GF-D8 (cell line): ENCODE measurements at places on chromosomes 3 and 15.

DNA sequence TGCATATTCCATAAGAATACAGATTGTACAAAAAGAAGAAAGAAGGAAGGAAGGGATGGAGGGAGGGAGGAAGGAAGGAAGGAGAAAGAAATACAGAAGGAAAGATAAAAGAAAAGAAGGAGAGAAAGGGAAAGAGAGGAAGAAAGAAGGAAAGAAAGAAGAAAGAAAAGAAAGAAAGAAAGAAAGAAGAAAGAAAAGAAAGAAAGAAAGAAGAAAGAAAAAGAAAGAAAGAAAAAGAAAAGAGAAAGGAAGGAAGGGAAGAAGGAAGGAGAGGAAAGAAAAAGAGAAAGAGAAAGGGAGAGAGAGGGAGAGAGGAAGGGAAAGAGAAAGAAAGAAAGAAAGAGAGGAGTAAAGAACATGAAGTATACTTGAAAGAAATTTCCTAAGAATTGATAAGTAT lies 577.9 kb upstream of the ALCAM start:
- no peak for DNase-seq

- no peak for DNase-seq
Measured at GRCh38 chr15:31265090-31265870, 61.4 kb upstream of the KLF13 start.

- DNase-seq: no peak
Measured at GRCh38 chr3:179174316-179174715, 26.2 kb downstream of the PIK3CA start.

GRCh38 chr3:119145128-119145499 lies 851 bp upstream of the TEX55 start:
- no peak for DNase-seq

DNA sequence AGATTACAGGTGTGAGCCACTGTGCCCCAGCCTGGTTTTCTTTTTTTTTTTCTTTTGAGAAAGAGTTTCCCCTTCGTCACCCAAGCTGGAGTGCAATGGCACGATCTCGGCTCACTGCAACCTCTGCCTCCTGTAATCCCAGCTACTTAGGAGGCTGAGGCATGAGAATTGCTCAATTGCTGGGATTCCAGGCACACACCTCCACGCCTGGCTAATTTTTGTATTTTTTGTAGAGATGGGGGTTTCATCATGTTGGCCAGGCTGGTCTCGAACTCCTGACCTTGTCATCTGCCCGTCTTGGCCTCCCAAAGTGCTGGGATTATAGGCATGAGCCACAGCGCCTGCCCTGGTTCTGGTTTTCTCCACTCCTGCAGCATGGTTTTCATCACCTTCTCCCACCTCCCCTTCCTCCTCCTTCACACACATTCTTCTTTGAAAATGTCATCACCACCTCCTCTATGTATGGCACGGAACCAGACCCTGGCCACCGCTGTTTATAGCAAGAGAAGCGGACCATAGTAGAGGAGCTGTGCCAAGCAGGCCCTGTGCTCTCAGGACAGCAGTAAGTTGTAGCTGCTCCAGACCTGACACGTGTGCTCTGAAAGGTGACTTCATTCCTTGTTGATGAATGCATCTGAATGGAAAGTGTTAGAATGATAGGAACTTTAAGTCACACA lies 14.6 kb upstream of the AHSG start:
- no peak for DNase-seq

GRCh38 chr3:73324203-73325155 lies 263.0 kb downstream of the EBLN2 start:
- DNase-seq: no peak

DNA sequence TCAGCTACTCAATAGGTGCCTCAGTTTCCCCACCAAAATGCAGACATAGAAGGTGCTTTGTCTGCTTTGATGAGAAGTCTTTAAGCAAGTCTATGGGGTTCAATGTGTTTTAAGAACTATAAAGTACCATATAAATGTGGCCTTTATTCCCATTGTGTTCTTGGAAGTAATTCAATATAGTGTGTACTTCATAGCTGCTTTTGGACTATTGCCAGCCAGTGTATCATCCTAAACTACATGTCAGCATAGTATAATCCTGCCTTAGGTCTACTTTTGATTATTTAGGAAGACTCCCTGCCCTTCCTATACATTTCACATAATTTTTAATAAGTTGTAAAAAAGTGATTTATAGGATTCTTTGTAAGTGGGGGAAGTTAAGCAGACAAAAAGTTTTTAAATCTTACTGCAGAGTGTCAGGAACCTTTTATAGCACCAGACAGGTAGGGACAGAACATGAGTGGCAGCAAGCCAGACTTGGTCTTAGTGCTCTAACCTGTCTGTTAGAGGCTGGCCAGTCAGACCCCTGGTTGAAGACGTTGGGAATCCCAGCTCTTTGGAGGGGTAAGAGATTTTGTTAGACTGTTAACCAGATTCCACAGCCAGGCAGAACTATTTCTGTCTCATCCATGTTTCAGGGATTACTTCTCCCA lies 48.4 kb downstream of the MLH1 start:
- DNase-seq: no peak

DNA sequence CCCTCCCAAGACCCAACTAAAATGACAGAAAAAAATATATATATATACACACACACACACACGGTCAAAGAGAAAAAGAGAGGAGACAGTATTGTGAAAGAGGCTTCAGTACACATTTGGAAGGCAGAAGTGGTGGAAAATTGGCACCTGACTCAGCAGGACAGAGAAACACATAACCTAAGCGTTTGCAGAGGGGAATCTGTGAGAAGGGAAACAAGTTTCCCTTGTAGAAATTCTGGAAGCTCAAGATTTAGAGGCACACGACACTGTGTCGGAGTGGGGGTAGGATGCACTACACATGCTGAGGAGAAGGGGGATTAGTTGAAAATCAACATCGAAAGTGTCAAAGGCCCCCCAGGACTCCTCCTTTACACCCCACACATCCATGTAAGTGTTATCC lies 53.1 kb downstream of the PAK2 start:
- DNase-seq: no peak
